ENCODE measurements at places on chromosomes 16 and 17.

DNA sequence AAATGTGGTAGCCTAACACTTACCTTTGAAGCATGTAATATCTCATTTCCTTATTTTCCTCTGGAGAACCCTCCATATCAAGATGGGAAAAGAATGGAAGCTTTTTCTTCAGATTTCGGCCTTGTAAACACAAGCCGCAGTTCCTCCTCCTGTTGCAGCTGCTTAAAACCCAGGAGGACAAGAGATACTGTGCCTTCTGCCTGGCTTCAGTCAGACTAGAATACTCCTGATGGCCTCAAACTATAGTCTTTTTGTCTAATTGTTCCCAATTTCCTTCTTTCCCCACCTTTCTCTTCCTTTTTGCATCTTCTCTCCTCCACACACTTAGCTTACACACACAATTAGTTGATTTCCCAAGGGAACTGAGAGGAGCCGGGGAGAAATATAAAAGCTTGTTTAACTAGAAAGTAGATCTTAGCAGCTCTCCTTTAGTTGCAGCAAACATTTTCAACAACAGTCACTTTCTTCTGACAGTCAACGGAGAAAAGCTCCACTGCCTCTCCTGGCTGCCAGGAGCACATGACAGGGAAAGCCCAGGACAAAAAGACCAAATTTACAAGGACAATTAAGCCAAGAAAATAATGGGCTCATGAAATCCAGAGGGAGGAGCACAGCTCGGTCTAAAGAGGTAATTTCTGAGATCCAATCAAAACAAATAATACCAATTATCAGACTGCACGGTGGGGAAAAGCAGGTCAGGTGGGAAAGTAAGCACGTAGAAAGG lies 76.4 kb upstream of the C17orf78 start:
- no peak for DNase-seq

- DNase-seq: no peak
Measured at GRCh38 chr16:27430923-27431484, 29.0 kb downstream of the IL21R start.

DNA sequence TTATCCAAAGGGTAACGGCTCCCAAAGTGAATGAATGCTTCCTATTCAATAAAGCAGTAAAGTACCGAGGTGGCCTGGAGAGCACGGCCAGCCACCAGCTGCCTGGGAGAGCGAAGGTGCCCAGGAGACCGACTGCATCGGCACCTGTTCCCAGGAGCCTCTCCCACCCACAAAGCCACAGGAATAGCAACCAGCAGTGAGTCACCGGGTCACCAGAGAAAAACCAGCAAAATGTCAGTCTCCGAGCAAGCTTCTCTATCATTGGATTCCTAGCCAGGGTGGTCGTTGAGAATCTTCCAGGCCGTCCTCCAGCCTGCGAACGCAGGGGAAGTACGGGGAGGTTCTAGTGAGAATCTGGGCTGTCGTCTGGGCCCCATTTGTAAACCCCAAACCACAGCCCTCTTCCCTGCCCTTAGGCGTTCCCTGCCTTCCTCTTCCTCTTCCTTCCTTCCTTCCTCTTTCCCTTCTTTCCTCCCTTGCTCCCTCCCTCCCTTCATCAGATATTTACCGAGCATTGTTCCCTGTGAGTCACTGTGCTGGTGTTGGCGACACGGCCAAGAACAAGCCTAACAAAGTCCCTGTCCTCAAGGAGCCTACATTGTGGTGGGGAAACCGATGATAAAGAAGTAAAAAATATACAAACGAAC lies 114.6 kb downstream of the SLC39A11 start:
- DNase-seq: no peak

DNA sequence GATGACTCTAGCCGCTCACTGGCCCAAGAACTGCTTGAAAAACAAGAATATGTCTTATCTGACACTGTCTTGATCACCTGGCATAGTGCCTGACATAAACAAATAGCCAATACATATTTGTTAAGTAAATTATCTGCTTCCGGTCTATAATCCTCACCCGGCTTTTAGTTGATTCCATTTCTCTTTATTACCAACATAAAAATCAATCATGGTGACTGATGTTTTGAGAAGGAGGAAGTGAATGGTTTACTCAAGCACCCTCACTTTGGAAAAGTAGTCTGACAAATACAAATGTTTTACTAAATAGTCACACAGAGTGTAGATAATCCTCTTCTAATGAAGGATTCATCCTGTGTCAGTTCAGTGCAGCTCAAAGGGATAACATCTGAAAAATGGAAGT lies 47.0 kb downstream of the SKAP1 start:
- no peak for DNase-seq

DNA sequence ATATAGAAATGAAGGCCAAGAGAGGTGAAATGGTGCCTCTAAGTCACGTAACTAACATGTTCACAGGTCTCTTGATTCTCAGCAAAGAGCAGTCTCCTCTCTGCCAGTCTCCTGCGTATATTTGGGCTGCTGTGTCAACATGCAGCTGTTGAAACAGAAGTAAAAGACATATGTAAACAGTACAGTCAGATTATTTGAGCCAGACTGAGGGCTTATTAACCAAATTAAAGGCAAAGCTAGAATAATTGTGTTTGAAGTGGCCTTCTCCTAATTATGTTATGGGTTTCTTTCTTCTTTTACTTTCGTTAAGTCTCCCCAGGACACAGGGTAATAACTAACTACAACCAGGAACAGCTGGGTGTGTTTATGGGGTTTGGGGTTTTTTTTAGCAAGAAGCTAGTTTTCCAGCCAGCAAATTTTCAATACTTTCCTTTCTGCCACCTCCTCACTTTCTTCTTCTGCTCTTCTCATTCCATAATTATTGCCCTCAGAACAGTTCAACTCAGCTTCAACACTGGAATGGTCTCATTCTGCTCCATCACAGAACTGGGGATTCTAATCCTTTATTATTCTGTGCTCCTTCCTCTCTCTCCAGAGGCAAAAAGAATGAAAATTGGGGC lies 18.4 kb downstream of the G6PC1 start:
- DNase-seq: no peak

DNA sequence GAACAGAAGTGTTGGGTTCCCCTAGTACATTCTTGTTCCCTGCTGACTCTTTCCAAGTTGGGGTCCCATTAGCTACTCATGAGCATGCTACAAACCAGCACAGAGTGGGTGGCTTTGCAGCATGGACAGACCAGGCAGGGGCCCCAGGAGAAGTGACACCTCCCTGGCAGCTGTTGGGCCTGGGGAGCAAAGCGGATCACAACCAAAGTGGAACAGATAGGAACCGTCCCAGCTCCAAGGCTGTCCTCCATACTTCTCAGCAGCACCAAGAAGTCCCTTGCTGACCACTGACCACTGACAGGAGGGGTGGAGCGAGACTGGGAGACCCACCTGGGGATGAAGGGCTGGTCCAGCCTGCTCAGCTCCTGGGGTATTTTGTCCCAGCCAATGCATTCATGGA lies 12.4 kb upstream of the GFAP start:
- DNase-seq: no peak

GRCh38 chr16:53429221-53429943 lies 4.9 kb upstream of the RBL2 start:
- peak; percentile 2 for DNase-seq

DNA sequence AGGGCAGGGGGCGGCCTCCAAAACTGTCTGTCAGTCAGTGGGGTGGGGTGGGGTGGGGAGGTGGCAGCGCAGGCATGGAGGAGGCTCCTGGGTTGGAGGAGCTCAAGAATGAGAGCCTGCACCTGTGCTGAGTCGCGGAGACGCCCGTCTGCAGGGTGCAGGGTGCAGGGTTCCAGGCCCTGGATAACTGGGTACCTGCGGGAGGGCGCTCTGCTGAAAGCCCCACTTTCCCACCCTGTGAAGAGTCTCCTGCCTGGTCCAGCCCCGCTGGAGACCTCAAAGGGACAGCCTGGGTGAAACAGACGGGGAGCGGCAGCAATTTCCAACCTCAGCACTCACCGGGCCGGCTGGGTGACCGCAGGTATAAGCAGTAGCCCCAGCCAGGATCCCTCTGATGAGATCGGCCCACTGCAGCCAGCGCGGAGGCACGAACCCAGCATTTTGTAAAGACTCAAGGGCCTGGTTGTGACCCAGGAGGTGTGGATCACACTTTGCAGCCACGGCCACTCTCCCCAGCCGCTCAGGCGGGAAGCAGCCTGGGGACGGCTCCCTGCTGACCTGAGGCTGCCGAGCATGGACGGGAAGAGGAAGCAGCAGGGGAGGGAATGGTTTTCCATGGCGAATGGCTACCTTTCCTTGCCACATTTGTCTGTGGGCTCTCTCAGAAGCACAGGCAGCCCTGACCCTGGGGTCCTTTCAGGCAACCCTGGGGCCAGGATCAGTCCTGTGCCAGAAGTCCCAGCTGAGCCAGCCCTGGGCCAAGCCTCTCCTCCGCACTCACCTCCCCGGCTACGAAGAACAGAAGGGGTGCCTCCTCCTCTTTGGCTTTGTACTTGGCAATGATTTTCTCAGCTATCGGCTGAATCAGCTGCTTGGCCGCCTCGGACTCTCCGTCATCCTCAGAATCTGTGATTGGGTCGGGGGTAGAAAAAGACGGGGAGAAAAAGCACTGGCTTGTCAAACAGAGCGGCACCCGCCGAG lies 21.0 kb downstream of the MRM3 start:
- no peak for DNase-seq

DNA sequence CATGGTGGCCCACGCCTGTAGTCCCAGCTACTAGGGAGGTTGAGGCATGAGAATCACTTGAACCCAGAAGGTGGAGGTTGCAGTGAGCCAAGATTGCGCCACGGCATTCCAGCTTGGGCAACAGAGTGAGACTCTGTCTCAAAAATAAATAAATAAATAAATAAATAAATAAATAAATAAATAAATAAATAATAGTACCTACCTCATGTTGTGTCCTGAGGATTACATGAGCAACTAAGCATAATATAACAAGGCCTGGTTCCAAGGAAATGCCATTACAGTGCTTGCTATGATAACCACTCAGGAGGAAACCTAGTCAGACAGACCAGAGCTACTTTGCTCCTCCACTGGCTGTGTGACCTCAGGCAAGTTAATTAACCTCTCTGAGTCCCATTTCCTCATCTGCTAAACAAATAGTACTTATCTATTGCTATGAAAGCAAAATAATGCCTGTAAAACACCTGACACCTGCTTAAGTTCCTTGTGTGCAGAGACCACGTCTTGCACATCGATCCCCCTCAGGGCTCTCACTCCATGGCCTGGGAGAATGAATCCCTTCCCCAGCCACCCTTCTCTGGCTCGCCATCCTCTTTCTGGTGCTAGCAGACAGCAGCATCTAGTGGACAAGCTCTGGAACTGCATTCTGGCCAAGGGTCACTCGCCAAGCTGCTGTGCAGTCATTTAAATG lies 7.5 kb downstream of the EPOP start:
- DNase-seq: no peak

GRCh38 chr17:66803474-66803951 lies 31.4 kb upstream of the CACNG5 start:
- DNase-seq: no peak

DNA sequence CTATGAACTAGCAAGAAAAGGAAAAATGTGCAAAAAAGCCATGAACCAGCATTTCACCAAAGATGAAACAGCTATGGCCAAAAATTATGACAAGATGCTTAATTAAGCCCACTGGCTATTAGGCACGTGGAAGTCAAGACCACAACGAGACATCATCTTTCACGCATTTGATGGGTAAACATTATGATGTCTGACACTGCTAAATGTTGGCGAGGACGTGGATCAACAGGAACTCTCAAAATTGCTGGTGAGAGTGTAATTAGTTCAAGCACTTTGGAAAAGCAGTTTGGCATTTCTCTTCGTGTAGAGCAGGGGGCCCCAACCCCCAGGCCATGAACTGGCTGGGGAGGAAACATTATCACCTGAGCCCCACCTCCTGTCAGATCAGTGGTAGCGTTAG lies 39.6 kb upstream of the ADGRG1 start:
- no peak for DNase-seq

DNA sequence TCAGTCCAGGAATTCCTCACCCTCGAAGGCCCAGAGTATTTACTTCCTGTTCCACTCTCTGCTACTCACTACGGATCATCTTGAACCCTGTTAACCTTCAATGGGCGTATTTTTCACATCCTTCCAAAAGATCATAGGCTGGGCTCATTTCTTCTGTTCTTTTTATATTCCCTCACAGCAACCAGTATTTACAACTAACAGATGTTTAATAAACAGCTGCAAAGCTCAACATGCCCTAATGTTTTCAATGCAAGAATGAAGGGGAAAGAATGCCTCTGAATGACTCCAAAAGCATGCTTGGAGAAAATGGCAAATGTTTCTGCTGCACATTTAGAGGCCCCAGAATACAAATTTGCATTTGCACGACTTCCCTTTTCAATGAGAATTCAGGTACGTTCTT lies 174.9 kb downstream of the ZFHX3 start:
- DNase-seq: no peak

- no peak for DNase-seq
Measured at GRCh38 chr17:75604034-75604695, 16.6 kb downstream of the MYO15B start.

GRCh38 chr17:72660274-72661115 lies 432.0 kb downstream of the SLC39A11 start:
- no peak for DNase-seq

- DNase-seq: no peak
Measured at GRCh38 chr17:27413792-27414191, 42.5 kb upstream of the KSR1 start.

DNA sequence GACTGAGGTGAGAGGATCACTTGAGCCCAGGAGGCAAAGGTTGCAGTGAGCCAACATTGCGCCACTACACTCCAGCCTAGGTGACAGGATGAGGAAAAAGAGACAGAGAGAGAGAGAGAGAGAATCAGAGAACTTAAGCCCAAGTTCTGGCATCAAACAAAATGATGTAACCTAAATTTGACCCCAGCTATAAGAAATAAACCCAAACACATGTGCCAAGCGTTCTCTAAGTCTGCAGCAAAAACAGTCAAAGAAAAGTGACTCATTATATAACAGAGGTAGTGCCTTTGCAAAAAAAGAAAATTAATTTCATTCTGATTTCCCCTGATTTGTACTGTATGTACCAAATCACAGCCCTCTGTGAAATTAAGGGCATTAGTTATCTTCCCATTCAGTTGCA lies 89.5 kb downstream of the CDH11 start:
- no peak for DNase-seq

GRCh38 chr17:11795906-11796305 lies 197.6 kb downstream of the DNAH9 start:
- DNase-seq: no peak

DNA sequence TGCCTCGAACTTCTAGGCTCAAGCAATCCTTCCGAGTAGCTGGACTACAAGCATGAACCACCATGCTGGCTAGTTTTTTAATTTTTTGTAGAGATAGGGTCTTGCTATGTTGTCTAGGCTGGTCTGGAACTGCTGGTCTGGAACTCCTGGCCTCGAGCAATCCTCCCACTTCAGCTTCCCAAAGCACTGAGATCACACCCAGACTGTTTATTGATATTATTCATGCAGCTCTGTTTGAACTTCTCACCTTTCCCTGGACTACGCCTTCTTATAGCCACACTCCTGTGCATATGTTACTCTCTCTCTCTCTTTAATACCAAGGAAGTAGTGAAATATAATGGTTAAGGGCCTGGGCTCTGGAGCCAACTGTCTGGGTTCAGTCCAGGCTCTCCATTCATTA lies 4.6 kb downstream of the COG7 start:
- DNase-seq: no peak

GRCh38 chr16:19881783-19882182 lies 2.9 kb downstream of the GPRC5B start:
- no peak for DNase-seq

DNA sequence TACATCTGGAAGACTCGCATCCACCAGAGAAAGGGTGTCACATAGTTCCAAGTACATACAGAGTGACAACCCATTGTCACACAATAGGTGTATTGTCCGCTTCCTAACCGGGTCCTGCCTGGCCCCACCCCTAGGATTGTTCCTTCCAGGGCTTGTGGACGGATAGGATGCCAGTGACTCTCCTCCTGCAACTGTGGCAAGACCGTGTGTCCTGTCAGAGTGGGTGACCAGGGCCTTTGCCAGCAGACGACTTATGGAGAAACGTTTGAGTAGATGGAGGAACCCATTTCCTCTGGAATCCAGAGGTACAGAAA lies 258.4 kb downstream of the CPPED1 start:
- DNase-seq: no peak

Data from HS-27A (cell line).